ENCODE measurements at places on chromosomes 2 and 18.

GRCh38 chr2:170369894-170370293 is 191.9 kb downstream of the MYO3B start:
- DNase-seq = no peak

DNA sequence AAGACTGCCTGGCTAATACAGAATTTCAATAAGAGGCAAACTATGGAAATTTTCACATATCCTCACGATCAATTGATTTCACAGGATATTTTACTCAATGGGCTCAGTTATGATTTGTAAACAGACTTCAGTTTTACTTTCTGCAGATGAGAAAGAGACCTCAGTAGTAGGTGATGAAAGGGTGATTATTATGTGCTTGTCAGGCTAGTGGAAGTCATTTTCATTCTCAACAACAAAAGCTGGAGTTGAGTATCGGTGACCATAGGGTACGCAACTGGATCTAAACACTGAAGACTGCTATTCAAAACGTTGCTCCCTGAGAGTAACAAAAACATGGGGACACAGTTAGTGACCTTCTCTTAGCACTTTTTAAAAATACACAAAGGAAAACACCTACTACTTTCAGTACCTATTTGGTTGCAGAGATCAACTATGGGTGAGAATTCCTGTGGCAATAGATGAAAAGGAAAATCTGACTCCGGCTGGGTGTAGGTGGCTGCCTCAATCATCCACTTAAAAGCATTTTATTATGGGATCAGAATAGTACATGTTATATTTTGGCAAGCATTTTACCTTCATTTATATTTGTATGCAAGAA is 126.2 kb upstream of the VRK2 start:
- DNase-seq = no peak

DNA sequence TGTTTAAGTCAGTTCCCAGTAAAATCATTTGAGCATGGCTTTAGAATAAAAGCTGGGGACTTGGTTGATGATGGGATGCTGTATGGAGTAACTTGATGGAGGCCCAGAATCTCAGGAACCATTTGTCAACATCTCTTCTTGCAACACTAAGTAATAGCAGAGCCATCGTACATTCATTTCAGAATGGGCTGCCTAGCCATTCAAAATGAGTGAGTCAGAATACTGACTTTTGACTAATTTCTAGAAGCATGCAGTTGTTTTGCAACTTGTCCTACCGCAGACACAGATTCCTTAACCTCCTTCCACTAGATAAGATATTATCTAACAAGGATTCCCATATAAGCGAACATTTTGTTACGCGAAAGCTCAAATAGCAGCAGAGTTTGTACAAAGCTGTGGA is 229.5 kb downstream of the CNTNAP5 start:
- peak; percentile 51 for DNase-seq

- DNase-seq = no peak
Observed at GRCh38 chr2:168915441-168916330, 14.6 kb downstream of the G6PC2 start.

- no peak for DNase-seq
Observed at GRCh38 chr2:199431746-199432213, 26.0 kb downstream of the SATB2 start.

GRCh38 chr2:212428681-212429478 is 109.7 kb downstream of the ERBB4 start:
- DNase-seq = no peak

DNA sequence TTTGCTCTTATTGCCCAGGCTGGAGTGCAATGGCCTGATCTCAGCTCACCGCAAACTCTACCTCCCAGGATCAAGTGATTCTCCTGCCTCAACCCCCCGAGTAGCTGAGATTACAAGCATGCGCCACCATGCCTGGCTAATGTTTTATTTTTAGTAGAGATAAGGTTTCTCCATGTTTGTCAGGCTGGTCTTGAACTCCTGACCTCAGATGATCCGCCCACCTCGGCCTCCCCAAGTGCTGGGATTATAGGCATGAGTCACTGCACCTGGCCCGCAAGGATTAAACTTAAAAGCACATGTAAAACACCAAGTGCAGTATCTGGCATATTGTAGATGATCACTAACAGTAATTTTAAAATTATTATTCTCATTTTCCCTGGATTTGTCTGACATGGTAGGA is 72.9 kb downstream of the C1QL2 start:
- DNase-seq = no peak

DNA sequence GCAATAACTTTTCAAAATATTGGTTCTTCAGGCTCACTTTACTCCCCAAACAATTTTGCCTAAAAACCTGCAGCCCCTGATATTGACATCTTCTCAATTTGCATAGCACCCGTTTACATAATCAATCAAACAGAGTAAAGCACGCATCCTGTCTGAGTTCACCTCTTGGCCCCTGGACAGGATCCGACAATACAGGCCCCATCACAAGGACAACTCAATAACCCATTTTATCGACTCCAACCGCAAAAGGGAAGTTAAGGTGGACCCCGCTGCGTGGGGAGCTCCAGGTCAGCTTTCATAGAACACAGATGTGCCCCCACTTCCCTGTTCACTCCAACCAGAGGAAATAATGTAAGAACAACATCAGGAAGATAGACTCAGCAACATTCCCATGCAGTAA is 44.7 kb downstream of the TTC32 start:
- no peak for DNase-seq

GRCh38 chr2:217731805-217732204 is 271.0 kb downstream of the TNS1 start:
- DNase-seq = no peak

DNA sequence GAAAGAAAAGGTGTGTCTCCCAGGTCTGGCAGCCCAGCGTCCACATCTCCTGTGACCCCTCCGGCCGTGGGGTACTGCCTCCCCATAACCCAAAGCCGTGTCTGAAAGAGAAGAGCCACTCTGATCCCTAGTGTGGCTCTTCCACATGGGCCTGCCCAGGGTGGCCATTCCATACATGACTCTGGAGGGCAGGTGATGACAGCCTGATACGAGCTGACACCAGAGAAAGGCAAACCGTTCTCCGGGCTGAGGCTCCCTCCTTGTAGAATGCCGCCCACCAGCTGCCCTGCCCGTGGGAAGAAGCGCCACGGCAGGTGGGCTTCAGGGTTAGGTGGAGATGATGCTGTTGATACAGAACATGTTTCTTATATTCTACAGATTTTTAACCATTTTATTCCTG is 451.6 kb upstream of the SALL3 start:
- DNase-seq = no peak

GRCh38 chr2:43408407-43409160 is 182.2 kb upstream of the ZFP36L2 start:
- DNase-seq = no peak

- DNase-seq = no peak
Observed at GRCh38 chr2:75379476-75380210, 180.3 kb upstream of the TACR1 start.

DNA sequence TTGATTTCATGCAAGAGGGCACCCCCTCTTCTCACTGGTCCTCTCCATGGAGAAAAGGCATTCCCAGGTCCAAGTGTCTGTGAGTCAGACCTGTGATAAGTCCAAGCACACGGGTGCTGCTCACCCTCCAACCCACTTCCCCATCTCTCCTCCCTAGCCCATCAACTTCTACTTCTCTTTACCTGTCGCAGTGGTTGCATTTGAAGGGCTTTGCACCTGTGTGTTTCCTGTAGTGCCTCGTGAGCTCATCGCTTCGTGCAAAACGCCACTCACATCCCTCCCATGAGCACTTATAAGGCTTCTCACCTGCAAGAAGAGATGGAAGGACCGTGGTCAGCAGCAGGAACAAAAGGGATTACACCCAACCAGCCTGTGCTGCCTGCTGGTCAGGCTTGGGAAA is 77.5 kb downstream of the KLF7 start:
- no peak for DNase-seq

GRCh38 chr2:38233231-38233983 is 143.7 kb downstream of the ATL2 start:
- peak; percentile 79 for DNase-seq

GRCh38 chr2:62334009-62334408 is 138.1 kb downstream of the B3GNT2 start:
- no peak for DNase-seq

DNA sequence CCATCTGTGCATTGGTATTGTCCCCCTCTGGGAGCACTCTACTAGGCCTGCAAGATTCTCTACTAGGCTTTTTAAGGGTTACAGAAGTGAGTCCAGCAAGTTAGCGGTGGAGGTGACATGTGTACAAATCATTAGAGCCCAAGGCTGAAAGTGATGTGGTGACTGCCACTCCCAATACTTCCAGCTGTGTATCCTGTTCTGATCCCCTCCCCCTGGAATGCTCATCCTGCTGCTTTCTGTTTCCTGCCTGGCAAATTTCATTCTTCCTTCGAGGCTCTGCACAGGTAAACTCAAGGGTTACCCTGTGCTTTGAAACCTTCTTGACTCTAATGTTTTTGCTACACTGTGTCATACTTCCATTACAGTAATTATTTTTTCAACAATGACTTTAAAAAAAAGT is 258.5 kb upstream of the REV1 start:
- no peak for DNase-seq

DNA sequence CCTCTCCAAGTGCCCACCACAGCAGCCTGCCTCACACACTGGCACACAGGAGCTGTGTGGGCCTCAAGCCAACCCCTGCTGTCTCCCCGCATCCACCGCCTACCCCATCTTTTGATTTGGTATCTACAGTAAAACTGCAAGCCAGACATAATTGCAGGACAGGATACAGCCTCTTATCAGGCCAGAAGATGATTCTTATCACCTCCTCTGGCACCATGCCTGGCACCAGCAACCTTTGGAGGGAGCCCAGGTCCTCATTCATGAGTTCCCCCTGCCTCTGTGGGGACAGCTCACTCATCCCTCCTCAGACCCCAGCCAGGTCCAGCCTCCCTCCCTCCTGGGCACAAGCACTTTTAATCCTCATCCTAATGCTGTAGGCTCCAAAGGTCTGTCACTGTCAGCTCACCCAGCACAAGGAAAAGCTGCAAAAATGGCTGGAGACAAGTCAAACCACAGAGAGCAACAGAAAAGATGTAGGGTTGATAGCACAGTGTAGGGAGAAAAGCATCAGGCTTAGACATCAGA is 9.7 kb downstream of the RAB11FIP5 start:
- no peak for DNase-seq

GRCh38 chr2:60456115-60456770 is 97.2 kb downstream of the BCL11A start:
- DNase-seq = no peak

GRCh38 chr2:99878581-99879350 is 263.6 kb downstream of the AFF3 start:
- DNase-seq = no peak

DNA sequence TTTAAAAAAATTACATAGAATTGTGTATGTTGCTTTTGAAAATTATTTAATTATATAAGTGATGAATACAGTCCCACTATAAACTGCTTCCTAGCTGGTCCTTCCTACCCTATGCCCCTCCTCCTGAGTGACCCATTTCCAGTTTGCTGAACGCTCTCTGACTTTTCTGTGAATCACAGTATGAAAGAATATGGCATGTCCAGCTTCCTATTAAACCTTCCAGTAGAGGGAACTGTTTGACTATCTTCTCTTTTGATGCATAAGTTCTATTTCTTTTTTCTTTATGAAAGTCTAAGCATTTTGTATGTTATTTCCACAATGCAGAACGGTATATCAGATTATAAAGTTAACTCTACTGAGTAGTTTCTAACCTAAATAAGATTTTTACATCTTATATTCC is 41.3 kb downstream of the PSMG2 start:
- DNase-seq = no peak

DNA sequence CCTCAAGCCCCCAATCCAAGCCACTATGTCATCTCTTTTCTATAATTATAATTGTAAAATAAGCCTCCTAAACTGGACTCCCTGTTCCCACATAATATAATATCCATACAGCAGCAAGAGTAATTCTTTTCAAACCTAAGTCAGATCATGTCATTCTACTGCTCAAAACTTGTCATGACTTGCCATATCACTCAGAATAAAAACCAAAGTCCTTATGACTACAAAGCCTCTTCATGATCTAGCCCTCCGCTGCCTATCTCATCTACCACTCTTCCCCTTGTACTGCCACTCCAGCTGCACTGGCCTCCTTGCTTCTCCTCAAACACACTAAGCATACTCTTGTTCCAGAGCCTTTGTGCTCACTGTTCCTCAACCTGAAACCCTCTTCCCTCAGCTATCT is 69.9 kb downstream of the MEMO1 start:
- DNase-seq = no peak

DNA sequence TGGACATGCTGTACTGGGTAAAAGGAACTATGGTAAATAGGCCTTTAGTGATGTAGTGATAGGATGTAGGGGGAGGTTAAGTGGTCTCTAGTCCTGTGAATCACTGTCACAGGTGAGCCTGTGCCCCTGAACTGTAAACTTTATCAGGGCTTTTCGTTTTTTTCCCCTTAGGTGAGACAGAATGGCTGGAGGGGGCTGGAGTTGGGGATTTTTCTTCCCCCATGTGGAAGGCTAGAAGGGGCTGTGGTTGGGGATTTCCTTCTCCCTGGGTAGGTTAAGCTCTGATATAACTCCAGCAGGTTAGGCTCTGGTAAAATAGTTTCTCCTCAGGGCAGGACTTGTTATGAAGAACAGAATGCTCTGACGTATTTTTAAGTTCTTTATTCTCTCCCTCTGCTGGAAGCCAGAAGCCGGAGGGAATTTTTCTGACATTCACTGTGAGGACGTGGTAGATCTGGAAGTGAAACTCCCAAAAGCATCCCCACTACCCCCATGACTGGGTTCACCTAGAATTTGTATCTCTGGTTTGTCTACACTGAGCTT is 28.5 kb downstream of the PIKFYVE start:
- DNase-seq = no peak

GRCh38 chr2:234231460-234231859 is 181.0 kb downstream of the SPP2 start:
- DNase-seq = no peak

GRCh38 chr2:46535360-46535759 is 56.0 kb downstream of the TMEM247 start:
- no peak for DNase-seq

DNA sequence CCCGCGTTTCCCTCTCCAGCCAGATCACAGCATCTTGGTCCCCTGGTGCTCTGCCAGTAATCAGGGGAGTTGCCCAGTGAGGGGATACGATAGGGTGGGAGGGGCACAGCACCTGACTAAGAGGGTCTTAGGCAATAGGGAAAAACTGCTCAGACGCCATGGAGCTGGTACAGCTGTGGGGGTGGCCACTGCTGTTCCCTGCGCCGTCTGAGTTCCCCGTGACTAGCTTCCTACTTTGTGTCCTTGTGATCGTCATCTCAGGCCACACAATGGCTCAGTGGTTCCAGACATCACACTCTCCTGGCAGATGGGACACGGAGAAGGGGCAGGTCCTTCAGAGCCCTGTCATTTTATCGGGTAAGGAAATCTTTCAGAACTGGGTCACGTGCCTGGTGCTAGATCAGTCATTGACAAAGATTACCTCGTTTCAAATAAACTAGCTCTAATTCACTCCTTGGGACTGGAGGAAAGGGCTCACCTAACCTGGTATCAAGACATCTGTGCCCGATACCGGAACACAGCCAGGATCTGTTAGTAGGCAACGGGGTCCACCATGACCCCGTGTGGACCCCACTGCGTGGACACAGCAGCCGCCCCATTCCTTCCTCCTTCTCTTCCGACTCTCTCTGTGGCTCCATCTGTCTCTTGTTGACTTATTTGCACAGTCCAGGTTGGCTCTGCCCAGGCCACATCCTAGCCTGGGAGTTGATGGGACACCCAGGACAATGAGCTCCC is 101.6 kb downstream of the PTGR3 start:
- no peak for DNase-seq

Measured in GM04503 (cell line).